ENCODE measurements at places on chromosomes 4 and X. TPM values are rescaled to one million over a fixed set of nuclear protein-coding genes. Genes with fewer than 3 reads are reported as not detected.

DNA sequence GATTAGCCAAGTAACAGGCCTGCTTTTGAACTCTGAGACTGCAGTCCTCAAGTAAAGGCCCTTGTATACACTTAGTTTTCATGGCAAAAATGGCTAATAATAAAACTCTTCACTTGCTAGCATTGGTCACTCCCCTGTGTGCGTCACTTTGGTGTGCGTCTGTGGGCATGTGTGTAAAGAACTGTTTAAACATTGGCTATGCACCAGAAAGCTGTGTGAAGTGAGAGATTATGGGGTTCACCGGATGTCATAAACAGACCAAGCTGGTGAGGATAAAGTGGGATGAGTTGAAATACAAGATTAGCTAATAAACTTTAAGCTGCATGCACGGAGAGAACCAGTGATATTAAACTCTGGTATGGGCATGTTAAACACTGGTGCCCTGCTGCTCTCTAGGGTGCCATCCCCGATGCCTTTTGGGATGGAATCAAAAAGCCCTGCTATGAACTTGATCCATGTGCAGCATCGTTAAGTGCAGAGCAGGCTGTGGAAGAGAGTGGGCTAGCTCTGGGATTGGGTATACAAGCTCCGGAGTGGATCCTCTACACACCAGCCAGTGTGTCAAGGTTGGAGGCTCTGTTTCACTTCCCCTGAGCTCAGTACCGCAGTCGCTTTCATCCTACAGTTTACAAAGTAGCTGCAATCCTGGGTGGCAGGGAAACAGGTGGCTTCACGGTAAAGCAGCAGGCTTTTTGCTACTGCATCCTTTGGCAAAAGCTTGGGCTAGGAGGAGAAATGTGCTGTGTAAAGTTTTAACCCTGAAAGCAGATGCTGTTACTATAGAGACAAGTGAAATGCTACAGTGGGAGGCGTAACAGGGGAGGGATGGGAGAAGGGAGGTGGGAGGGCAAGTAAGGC is 108.3 kb upstream of the SLC4A4 start:
- DNase-seq = peak; percentile 81

GRCh38 chr4:69122476-69122875 is 26.2 kb downstream of the UGT2B7 start:
- DNase-seq = no peak

- no peak for DNase-seq
Measured at GRCh38 chr4:157265281-157265680, 44.8 kb downstream of the GRIA2 start.

GRCh38 chr4:133095591-133095990 is 53.5 kb upstream of the PCDH10 start:
- DNase-seq = no peak

GRCh38 chrX:1657367-1658070 is 42.7 kb downstream of the ASMT start:
- DNase-seq = no peak

GRCh38 chrX:102745857-102746584 is 25.5 kb downstream of the GPRASP3 start:
- DNase-seq = no peak

CTAG1B gene
- total RNA-seq = not detected

C4orf50 gene
- total RNA-seq = 0.10 TPM

RAB9B gene
- total RNA-seq = 4.8 TPM

DDX53 gene
- not detected for total RNA-seq

CD38 gene
- 0.39 TPM for total RNA-seq

FGB gene
- total RNA-seq = not detected
